ENCODE measurements at places on chromosomes 4 and X. TPM values are rescaled to one million over a fixed set of nuclear protein-coding genes. Genes with fewer than 3 reads are reported as not detected.
A peak's percentile ranks its signal among the peaks of the same experiment; 100 is the strongest.

The FRMD7 gene
- total RNA-seq = not detected

The PAGE1 gene
- not detected for total RNA-seq

The LIMCH1 gene
- total RNA-seq = 37.4 TPM

The AFF2 gene
- total RNA-seq = 0.13 TPM

The ARHGEF38 gene
- total RNA-seq = not detected

The IL21 gene
- not detected for total RNA-seq

The STPG2 gene
- not detected for total RNA-seq

- H3K4me3 ChIP-seq = no peak overlapping the region
- H3K27me3 ChIP-seq = no peaks in the 10 kb centered on the region
- DNase-seq = no peak
- H3K27ac ChIP-seq = no peak overlapping the region
- H3K36me3 ChIP-seq = no peaks in the 10 kb centered on the region
- H3K4me1 ChIP-seq = no peaks in the 10 kb centered on the region
Measured at GRCh38 chrX:84168095-84168494, 19.9 kb downstream of the RPS6KA6 start.

- H3K4me3 ChIP-seq = peak overlapping the region; percentile 63
- H3K27ac ChIP-seq = peak overlapping the region; percentile 83
- no peak for DNase-seq
Measured at GRCh38 chr4:140153419-140153717, 616 bp downstream of the MAML3 start.

GRCh38 chrX:111742018-111742417 is 61.0 kb downstream of the ALG13 start:
- H3K4me1 ChIP-seq = no peaks in the 10 kb centered on the region
- DNase-seq = no peak
- H3K27ac ChIP-seq = no peak overlapping the region
- no peaks in the 10 kb centered on the region for H3K27me3 ChIP-seq
- H3K4me3 ChIP-seq = no peak overlapping the region
- peaks cover 5% of the 10 kb centered on the region for H3K36me3 ChIP-seq

DNA sequence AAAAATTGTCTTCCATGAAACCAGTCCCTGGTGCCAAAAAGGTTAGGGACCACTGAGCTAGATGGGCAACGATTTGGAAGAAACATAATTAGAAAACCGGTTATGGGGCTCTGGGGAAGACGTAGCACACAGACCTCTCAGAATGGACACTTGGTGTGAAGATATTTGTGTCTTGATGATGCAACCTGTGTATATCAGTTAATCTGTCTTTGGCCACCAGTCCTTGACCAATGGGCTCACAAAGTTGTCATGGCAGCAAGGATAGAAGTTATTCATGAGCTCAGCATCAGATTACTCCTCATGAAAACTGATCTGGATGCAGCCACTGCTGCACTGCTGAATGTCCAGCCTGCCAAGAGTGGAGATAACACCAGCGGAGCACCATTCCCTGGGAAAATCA is 13.6 kb downstream of the MTNR1A start:
- H3K4me1 ChIP-seq = no peaks in the 10 kb centered on the region
- H3K27me3 ChIP-seq = no peaks in the 10 kb centered on the region
- no peaks in the 10 kb centered on the region for H3K36me3 ChIP-seq
- H3K4me3 ChIP-seq = no peak overlapping the region
- DNase-seq = no peak

DNA sequence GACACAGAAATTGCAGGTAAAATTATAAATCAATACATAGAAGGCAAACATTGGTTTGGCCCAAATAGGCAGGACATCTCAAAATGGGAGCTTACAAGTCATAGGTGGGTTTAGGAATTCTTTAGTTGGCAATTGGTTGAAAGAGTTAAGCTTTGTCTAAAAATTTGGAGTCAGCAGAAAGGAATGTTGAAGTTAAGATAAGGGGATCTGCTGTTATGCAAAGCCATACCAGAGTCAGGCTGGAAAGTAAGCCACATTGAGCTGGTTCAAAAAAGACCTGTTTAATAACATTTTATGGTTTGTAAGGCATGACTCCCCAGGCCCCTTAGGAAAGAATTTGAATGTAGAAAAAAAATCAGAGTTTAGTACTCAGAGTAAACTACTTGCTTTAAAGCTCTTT is 92.6 kb downstream of the IL13RA2 start:
- H3K27ac ChIP-seq = no peak overlapping the region
- no peak for DNase-seq
- H3K27me3 ChIP-seq = no peaks in the 10 kb centered on the region
- no peak overlapping the region for H3K4me3 ChIP-seq
- H3K36me3 ChIP-seq = no peaks in the 10 kb centered on the region

- H3K4me3 ChIP-seq = no peak overlapping the region
- no peak for DNase-seq
- H3K4me1 ChIP-seq = no peaks in the 10 kb centered on the region
- H3K36me3 ChIP-seq = no peaks in the 10 kb centered on the region
- no peak overlapping the region for H3K27ac ChIP-seq
Measured at GRCh38 chr4:17787315-17787714, 5.9 kb upstream of the FAM184B start.

GRCh38 chrX:134460862-134461220 is 876 bp downstream of the HPRT1 start:
- peak overlapping the region; percentile 94 for H3K4me3 ChIP-seq
- no peaks in the 10 kb centered on the region for H3K27me3 ChIP-seq
- peaks cover 3% of the 10 kb centered on the region for H3K36me3 ChIP-seq
- peaks cover 3% of the 10 kb centered on the region for H3K4me1 ChIP-seq
- DNase-seq = no peak

DNA sequence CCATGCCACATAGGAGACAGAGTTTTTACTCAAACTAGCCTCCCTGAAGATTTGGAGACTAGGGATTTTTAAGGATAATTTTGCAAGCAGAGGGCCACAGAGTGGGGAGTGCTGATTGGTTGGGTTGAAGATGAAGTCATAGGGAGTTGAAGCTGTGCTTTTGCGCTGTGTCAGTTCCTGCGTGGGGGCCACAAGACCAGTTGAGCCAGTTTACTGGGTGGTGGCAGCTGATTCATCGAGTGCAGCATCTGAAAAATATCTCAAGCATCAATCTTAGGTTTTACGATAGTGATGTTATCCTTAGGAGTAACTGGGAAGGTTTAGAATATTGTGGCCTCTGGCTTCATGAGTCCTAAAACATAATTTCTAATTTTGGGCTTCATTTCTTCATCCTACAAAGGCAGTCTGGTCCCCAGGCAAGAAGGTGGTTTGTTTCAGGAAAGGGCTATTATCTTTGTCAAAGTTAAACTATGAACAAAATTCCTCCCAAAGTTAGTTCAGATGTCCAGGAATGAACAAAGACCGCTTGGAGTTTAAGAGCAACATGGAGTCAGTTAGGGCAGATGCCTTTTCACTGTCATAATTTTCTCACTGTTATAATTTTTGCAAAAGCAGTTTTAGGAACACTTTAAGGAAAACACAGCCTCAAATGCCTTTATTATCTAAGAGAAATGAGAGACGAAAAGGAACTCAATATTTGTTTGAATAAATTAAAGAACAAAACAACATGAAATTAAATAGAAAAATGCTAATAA is 960.8 kb upstream of the PRKX start:
- no peak overlapping the region for H3K27ac ChIP-seq
- H3K27me3 ChIP-seq = no peaks in the 10 kb centered on the region
- H3K36me3 ChIP-seq = no peaks in the 10 kb centered on the region
- no peak for DNase-seq
- no peak overlapping the region for H3K4me3 ChIP-seq
- no peaks in the 10 kb centered on the region for H3K4me1 ChIP-seq

DNA sequence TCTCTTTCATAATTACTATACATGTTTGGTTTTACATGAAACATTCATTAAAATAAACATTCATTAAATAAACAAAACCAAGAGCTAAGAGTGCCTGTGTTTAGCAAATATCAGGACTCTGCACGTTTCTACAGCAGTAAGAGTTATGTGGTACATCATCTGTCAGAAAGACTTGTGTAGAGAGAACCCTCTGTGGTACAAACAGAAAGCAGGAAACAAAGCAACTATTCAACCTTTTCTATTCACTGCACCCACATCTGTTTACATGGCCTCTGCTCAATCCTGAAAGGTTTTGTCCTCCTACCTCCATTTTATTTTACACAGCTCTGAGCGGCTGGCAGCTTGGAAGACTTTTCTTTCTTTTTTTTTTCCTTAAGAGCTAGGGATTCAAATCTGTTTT is 90.7 kb upstream of the PCDH18 start:
- H3K27me3 ChIP-seq = no peaks in the 10 kb centered on the region
- no peaks in the 10 kb centered on the region for H3K36me3 ChIP-seq
- H3K4me3 ChIP-seq = no peak overlapping the region
- DNase-seq = peak; percentile 13
- no peaks in the 10 kb centered on the region for H3K4me1 ChIP-seq

- H3K4me3 ChIP-seq = peak overlapping the region; percentile 44
- DNase-seq = peak; percentile 41
- H3K4me1 ChIP-seq = peaks cover 10% of the 10 kb centered on the region
- no peak overlapping the region for H3K27ac ChIP-seq
- H3K27me3 ChIP-seq = no peaks in the 10 kb centered on the region
Measured at GRCh38 chrX:275967-276580, 5.1 kb upstream of the PLCXD1 start.

GRCh38 chr4:135240796-135241195 is 1039.2 kb upstream of the PABPC4L start:
- H3K4me3 ChIP-seq = no peak overlapping the region
- no peaks in the 10 kb centered on the region for H3K36me3 ChIP-seq
- no peak for DNase-seq
- no peak overlapping the region for H3K27ac ChIP-seq
- no peaks in the 10 kb centered on the region for H3K27me3 ChIP-seq

DNA sequence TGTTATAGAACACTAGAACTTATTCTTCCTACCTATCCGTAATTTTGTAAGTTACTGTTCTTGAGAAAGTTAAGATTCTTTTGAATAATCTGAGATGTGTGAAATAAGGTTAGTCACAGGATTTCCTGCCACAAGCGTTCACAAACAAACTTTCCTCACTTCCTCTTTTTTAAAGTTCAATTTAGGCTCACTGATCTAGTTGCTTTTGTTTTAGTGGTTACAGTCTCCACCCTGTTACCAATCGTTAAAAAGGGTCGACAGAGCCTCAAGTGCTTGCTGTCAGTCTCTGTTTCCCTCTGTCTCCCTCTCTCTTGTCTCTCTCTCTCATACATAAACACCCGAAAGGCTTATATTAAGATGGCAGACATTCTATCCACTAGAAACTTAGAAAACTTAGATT is 35.9 kb upstream of the STK26 start:
- no peak overlapping the region for H3K4me3 ChIP-seq
- DNase-seq = no peak
- no peak overlapping the region for H3K27ac ChIP-seq
- H3K36me3 ChIP-seq = no peaks in the 10 kb centered on the region
- no peaks in the 10 kb centered on the region for H3K27me3 ChIP-seq

DNA sequence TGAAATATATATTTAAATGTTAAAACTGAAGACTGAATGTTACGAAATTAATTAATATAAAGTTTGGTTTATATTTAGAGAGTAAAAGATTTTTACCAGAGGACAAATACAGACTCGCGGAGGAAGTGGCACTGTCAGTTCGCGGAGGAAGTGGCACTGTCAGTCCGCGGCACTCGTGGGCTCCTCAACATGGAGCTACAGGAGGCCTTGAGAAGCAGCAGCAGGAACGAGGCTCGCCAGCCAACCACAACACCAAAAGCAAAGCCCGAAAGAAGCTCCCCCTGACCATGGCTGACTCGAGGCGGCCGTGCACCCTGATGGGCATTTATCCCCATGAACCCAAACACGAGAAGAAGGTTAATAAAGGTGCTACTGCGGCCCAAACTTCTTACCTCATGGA is 125.3 kb upstream of the PABPC4L start:
- no peaks in the 10 kb centered on the region for H3K4me1 ChIP-seq
- H3K27ac ChIP-seq = no peak overlapping the region
- H3K4me3 ChIP-seq = no peak overlapping the region
- no peak for DNase-seq
- no peaks in the 10 kb centered on the region for H3K36me3 ChIP-seq

- peak; percentile 94 for DNase-seq
- peaks cover 55% of the 10 kb centered on the region for H3K4me1 ChIP-seq
- H3K4me3 ChIP-seq = no peak overlapping the region
- H3K27ac ChIP-seq = peak overlapping the region; percentile 98
- H3K27me3 ChIP-seq = no peaks in the 10 kb centered on the region
Measured at GRCh38 chrX:136214551-136214950, 36.6 kb downstream of the MAP7D3 start.

- no peaks in the 10 kb centered on the region for H3K4me1 ChIP-seq
- DNase-seq = no peak
- no peak overlapping the region for H3K27ac ChIP-seq
Measured at GRCh38 chr4:181281451-181281850, 961.8 kb upstream of the TENM3 start.

- DNase-seq = peak; percentile 65
- H3K27me3 ChIP-seq = peaks cover 10% of the 10 kb centered on the region
- peaks cover 17% of the 10 kb centered on the region for H3K36me3 ChIP-seq
- H3K4me1 ChIP-seq = peaks cover 54% of the 10 kb centered on the region
- H3K4me3 ChIP-seq = peak overlapping the region; percentile 48
Measured at GRCh38 chr4:108170631-108171338, 2.1 kb upstream of the LEF1 start.

DNA sequence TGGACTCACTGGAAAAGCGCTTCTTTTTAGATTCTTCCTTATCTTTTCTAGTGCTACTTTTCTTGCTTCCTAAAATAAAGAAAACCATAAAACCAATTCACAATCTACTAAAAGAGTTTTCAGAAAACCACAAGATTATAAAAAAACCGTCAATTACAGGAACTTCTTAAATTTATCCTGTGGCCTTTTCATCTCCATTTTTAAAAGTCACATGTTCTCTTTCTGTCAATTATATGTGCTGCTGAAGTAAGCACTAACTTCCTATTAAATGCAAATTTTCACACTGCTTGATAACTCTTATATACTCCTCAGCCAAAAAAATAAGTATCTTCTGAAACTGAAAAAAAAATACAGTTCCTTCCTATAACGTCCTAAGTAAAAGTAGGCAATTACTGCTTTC is 32.8 kb downstream of the CENPC start:
- H3K27me3 ChIP-seq = no peaks in the 10 kb centered on the region
- no peak overlapping the region for H3K27ac ChIP-seq
- DNase-seq = no peak
- peaks cover 72% of the 10 kb centered on the region for H3K36me3 ChIP-seq

DNA sequence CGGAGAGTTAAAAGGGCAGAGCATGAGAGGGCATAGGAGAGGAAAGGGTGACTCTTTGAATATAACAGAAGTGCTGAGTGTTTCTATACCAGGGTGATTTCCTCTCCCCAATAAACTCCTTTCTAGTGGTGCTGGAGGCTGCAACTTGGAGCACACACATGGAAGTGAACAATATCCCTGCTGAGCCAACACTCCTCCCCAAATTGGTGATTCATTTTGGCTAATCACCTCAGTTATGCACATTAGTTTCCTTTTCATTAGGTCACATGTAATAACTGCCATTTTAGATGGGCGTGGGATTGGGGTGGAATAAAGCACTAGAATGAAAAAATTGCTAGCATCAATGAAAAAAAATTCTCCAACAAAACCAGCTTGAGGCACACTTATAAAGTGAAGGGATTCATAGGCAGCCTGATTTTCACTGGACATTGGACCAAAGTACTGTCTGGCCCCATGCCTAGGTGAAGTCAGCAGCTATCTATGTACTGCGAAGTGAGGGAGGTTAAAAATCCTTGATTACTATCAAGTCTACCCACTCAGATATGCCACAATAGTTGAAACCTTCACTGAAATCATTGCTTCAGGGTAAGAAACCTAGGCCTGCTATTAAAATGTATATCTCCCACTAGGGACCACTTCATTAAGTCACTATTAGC is 174.0 kb downstream of the GLUD2 start:
- H3K4me1 ChIP-seq = no peaks in the 10 kb centered on the region
- no peaks in the 10 kb centered on the region for H3K27me3 ChIP-seq
- DNase-seq = no peak

GRCh38 chrX:40057405-40057804 is 40.4 kb downstream of the BCOR start:
- H3K4me3 ChIP-seq = no peak overlapping the region
- peaks cover 72% of the 10 kb centered on the region for H3K36me3 ChIP-seq
- H3K4me1 ChIP-seq = peaks cover 9% of the 10 kb centered on the region
